ENCODE measurements at places on chromosomes 12 and 14.

GRCh38 chr12:79360936-79361335 is 329.8 kb downstream of the PAWR start:
- no peak for DNase-seq

GRCh38 chr14:76774821-76775694 is 13.8 kb downstream of the VASH1 start:
- no peak for DNase-seq

DNA sequence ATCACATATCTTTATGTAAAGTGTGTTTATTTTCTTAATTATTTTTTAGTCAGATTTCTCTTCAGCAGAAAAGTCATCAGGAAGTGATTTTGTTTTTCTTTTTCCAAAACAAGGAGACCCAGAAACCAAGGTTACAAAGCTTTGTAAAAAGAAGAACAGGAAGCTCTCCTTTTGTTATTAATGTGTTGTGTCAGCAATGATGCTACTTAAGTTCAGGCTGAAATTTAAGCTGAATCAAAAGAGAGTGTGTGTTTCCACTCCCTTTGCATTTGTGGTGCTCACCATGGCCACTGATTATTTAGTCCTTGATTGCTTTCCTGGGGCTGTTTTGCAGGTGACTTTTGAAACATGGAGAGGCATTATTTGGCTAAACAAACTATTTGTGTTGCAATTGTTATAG is 155.3 kb upstream of the ATP2B1 start:
- DNase-seq = peak; percentile 67

GRCh38 chr14:94460631-94461416 is 8.2 kb upstream of the SERPINA11 start:
- DNase-seq = no peak

DNA sequence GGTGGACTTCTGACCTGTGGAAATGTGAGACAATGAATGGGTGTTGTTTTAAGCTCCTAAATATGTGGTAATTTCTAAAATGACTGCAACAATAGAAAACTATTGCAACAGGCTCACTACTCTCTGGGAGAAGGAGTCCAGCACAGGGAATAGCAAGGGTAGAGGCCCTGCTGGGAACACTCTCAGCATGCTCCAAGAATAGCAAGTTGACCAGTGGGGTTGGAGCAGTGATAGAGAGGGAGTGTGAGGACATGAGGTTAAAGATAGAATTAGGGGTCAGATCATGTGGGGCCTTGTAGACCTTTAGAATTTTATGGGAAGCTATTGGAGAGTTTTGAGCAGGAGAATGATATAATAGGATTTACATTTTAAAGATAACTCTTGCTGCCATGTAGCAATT is 346.7 kb upstream of the CCDC196 start:
- DNase-seq = no peak

GRCh38 chr14:44662250-44662891 is 155.3 kb upstream of the FSCB start:
- DNase-seq = no peak

DNA sequence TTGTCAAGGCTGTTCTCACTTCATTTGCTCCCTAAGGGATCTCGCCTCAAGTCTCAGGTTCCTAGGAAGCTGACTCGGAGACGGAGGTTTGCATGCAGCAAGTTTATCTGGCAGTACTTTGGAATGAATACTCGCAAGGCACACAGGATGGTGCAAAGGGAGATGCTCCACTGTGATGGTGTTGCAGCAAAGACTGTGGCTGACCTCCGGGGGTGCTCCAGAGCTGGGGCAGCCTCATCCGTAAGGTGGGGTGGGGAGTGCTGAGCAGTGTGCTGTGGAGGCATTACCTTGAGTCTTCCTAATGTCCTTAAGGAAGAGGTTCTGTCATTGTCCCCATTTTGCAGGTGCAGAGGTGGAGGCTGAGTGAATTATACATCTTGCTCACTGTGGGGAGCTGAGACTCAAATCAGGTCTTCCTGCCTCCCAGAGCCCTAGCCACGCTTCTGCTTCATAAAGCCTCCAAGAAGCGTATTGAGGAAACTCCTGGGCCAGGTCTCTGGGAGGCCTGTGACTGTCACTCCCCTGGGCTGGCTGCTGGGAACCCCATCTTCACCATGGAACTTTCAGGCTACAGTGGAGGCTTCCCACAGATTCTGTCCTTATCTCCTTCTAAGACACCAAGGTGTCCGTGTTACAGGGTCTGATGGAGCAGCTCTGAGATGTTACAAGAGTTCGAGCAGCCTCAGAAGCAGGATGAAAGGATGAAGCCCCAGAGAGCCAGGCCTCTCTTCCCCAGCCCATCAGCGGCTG is 39.5 kb downstream of the GALNT16 start:
- DNase-seq = no peak

GRCh38 chr12:1608713-1609119 is 14.3 kb upstream of the FBXL14 start:
- DNase-seq = no peak

GRCh38 chr12:32151552-32151951 is 44.9 kb downstream of the BICD1 start:
- DNase-seq = no peak

- DNase-seq = no peak
Measured at GRCh38 chr14:82328442-82328841, 794.8 kb upstream of the SEL1L start.

DNA sequence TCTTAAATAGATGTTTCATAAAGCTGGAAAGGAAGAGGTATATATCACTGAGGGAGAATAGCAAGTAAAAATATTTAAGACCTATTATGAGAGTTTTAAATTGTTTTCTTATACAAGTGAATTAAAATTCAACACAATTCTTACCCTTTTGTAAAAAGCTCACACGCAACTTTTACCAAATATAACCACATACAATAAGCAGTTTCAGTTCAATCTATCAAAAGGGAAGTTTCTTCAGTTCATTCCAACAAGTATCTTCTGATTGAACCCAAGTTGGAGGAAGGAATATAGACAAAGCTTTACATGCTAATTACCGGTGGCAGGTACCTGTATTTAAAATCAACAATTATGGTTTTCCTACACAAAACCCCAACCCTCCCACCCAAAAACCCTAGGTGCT is 41.1 kb downstream of the GTF2A1 start:
- no peak for DNase-seq
